ENCODE measurements at places on chromosomes 12 and 14.

GRCh38 chr12:107012736-107013425 lies 25.9 kb upstream of the MTERF2 start:
- DNase-seq, result no peak

- DNase-seq, result no peak
Measured at GRCh38 chr12:72612171-72612570, 340.0 kb downstream of the TRHDE start.

- no peak for DNase-seq
Measured at GRCh38 chr14:87139299-87139698, 853.7 kb downstream of the GALC start.

DNA sequence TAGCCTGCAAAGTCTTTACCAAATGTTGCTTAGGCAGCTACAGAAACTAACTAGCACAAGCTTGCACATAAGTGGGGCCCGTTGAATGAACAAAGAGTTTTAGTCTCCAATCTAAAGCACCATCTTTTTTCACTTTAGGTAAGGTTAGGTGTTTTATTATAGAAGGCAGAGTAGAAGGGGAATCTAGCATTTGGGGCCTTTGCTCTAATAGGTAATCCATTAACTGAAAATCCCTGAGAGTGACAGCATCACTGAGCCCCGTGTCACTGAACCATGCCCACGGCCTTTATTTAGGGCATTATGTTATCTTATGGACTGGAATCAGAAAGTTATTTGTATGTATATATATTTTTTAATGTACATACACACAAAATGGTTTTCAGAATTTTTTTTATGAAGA lies 25.1 kb downstream of the CPNE8 start:
- no peak for DNase-seq

DNA sequence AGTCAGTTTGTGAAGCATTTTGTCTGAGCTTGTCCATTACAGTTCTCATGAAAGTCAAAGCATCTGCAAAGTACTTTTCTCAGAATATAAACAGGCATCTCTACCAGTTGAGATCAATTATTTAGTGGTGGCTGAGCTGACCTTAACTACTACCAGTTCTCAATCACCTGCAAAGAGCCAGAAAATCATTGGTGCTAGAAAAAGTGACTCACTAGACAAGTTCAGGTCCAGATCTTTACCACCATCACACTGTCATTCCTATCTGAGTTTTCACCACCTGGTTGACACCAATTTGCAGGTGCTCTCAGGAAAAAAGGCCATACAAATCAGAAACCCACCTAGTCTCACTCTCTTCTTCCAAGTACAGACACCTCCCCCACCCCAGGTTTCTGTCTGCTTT lies 33.3 kb downstream of the ITPR2 start:
- DNase-seq, result no peak

DNA sequence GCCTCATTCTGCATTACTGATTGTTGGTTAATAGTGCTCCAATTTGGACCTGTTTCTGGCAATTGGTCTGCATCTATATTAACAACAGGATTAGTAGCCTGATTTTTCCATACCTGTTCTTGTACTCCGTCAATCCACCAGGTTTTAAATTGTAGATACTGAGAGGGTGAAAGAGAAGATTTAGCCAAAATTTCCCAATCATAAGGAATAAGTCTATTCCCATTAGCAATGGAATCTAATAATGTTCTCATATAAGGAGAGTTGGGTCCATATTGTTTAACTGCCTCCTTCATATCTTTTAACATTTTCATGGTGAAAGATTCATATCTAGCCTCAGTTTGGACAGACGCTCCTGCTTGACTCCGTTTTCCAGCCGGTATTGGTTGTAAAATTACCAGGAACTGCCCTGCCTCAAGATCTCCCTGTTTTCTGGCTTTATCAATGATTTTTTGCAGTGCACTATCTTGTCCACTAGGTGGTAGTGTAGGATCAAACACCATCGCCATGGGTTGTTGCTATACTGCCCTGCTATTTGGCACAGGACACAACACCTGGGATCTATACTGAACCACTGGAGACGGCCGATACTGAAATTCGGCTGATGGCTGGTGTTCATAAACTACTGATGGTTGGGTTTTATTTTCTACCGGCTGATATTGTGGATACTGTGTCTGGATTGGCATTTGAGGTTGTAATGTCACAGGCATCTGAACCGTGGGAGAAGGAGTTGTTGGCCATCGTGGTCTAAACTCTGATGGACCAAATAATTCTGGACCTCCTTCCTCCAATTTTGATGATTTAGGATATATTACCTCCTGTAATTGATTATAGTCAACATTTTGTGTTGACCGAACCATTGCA lies 25.2 kb downstream of the DHRS4L2 start:
- peak; percentile 57 for DNase-seq

DNA sequence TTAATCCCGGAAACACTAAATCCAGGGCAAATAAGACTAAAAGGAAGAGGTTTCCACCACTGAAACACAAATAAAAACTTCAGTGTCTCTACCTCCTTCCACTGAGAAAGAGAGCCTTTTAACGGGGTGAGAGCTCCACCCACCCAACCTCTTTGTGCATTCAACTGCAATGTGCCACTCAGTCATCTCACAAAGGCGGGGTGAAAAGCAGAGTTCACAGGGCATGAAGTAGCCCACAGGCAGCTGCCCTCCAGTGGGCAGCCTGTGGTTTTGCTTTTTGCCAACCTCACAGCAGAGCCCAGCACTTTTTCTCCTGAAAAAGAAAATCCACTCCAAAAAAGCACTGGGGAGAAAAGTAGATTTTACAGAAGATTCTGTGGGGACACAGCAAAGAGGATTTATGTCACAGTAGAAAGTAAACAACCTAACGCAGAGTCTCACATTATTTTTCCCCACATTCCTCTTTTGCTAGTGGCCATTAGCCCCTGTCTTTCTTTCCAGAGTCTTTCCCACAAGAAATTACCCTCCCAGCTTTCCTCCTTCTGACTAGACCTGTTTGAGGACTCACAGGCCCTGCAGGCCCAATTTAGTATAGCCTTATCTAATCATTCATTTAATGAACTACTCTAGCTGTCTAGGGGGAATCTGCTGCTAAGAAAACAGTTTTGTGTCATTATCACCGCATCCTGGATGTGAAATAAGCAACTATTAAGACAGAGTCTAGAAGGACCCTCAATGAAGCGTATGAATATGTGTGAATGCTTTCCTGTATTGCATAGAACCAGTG lies 753.8 kb upstream of the FOXG1 start:
- DNase-seq, result no peak

GRCh38 chr12:92132288-92132687 lies 13.4 kb downstream of the BTG1 start:
- no peak for DNase-seq

GRCh38 chr12:46538976-46539375 lies 166.4 kb upstream of the SLC38A2 start:
- DNase-seq, result no peak

DNA sequence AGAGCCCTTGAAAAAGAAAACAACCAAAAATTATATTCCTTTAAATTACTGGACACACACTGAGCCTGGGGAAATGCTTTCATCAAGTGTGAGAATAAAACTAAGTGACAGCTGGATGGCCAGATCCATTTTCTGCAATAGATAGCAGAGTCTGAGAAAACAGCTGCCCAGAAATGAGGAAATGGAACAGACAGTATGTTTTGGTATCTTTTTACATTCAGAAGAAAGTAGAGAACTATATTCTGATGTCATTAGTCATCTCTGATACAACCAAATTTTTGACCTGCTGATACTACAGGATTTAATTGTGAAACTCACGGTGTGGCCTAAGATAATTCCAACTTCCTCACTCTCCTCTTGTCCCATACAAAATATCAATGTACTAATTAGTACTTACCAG lies 78.2 kb downstream of the HMGA2 start:
- peak; percentile 23 for DNase-seq

DNA sequence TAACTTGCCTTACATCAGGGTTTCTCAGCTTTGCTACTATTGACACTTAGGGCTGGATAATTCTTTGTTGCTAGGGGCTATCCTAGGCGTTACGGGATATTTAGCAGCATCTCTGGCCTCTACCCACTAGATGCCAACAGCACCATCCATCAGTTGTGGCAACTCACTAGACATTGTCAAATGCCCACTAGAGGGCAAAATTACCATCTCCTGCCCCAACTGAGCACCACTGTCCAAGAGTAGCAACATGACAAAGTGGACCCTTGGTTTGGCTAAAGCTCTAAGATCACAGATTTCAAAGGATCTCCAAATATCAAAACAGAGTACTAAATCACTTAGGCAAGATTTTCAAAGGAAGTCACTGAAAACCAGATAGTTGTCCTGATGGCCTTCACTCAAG lies 251.7 kb upstream of the TBX3 start:
- DNase-seq, result no peak

DNA sequence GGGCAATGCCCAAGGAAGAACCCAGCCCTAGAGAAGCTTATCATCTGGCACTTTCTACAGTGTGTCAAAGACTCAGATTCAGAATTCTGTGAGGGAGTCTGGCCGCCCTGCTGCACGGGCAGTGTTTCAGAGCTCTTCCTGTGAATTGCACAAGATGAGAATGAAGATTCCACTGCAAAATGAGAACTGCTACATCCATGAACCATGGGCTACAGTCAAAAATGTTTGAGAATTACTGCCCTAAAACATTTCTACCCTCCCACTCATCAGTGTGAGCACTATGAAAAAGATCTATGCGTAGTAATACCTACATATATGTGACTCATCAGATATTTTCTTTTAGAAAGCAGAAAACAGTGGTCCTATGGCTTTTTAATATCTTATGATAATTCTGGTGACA lies 104.0 kb downstream of the STAB2 start:
- no peak for DNase-seq

- no peak for DNase-seq
Measured at GRCh38 chr12:46508651-46509050, 136.1 kb upstream of the SLC38A2 start.

- DNase-seq, result no peak
Measured at GRCh38 chr12:114692186-114693058, 8.4 kb upstream of the TBX3 start.

- no peak for DNase-seq
Measured at GRCh38 chr14:69132513-69133181, 20.3 kb downstream of the DCAF5 start.

DNA sequence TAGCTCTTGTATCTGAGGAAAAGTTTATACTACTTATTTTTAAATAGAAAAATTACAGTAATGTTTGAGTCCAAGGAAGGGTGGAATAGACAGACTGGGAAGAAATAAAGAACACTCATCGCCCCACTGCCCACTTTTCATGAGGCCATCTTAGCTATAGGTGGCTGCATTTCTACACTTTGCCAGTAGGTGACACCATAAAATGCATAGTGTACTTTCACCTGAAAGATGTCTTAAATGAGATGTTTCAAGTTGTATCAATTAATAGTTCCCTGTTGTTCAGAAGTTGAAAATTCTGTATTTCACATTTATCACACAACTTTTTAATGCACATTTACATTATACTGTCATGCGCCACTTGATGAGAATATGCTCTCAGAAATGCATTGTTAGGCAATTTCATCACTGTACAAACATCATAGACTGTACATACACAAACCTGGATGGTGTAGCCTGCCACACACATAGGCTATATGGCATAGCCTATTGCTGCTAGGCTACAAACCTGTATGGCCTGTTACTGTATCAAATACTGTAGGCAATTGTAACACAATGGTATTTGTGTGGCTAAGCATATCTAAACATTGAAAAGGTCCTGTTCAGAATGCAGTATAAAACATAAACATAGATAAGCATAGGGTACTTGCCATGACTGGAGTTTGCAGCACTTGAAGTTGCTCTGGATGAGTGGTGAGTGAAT lies 27.6 kb downstream of the PMCH start:
- DNase-seq, result no peak

DNA sequence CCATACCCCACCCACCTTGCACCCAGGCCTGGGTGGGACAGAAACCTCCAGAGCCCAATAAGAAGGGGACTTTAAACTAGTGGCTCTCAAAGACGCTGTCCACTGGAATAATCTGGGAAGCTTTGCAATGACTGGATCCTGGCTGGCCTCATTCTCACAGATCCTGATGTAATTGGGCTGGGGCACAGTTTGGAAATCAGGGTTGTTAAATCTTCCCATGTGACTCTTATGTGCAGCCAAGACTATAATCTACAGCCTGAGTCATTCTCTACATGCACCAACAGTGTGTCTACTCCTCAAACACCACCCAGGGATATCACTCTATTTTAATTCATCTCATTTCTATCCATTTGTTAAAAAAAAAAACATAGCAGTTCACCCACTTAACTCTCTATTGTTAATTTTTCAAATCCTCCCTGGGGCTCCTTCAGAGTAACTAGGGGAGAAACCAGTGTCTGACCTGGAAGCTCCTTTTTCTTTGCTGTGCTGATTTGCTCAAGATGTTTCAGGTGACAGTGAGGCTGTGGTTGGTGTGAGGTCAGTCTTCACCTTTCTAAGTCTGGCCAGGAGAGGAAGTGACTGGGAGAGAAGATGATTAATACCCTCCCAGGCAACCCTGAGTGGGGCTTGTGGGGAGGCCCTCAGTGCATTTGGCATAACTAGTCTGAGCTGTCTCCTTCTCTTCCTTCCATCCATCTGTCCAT lies 211.6 kb upstream of the SFSWAP start:
- DNase-seq, result no peak

GRCh38 chr12:122013791-122014590 lies 7.7 kb upstream of the BCL7A start:
- no peak for DNase-seq

DNA sequence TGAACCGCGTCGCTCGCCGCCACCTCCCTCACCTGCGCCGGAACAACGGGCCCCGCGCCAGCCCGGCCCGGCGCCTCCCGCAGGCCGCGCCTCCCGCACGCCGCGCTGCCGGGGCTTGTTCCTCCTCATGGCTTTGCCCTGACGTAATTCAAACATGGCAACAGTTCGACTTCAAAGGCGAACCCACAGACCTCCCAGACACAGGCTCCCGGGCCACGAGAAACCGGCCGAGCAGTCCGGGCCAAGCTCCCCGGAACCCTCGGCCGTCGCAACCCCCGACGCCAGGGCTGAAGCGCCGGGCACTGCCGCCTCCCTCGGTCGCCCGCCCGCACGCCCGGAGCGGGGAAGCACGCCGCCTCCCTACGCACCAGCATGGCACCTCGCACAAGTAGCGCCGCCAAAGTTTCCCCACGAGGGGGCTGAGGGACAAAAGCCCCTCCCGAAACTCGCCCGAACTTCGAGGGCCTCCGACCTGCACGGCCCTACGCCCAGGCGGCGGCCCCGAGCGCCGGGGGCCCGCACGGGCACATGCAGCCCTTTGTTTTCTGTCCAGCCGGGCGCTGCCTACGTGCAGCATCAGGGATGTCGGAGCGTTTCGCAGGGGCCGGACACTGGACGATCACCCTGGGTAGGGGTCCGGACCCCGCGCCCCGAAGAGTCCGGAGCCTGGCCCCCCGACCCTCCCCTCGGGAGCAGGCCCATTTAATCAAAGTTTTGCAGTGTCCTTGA lies 1.7 kb downstream of the SINHCAF start:
- DNase-seq, result peak; percentile 40

All from GM12891 (cell line).